ENCODE measurements at places on chromosomes 7 and 10. TPM values are rescaled to one million over a fixed set of nuclear protein-coding genes. Genes with fewer than 3 reads are reported as not detected.

DNA sequence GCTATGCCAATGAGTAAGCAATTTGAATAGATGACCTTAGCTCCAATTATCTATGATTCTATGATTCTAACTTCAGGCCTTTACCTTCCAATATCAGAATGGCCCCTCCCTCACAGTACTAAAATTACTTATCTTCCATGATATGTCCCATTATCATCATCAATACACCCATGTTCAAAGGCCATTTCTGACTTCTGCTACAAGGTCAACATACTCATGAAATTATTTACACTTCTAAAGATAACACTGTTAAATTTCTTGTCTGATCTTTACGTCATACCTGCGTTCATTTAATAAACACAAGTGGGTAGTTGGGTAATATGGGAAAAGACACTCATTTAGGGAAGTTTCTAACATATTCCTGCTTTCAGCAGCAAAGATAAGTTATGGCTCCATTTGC lies 21.2 kb downstream of the IMMP2L start:
- no peak for DNase-seq

DNA sequence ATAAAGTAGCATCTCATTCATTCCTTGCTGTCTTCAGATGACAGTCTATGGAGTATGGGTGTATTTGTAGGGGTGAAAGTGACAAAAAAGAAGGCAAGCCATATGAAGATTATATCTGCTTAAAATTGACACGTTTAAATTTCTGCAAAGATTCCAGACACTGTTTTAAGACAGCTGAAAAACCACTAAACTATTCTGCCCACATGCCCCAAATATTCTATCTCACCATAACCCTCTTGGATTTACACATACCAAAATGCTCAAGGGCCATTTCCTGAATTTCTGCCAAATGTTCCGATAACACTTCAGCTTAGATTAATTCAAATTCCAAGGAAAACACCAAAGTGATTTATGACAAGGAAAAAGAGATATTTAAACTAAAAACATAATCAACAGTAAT lies 99.9 kb upstream of the IL6 start:
- no peak for DNase-seq

DNA sequence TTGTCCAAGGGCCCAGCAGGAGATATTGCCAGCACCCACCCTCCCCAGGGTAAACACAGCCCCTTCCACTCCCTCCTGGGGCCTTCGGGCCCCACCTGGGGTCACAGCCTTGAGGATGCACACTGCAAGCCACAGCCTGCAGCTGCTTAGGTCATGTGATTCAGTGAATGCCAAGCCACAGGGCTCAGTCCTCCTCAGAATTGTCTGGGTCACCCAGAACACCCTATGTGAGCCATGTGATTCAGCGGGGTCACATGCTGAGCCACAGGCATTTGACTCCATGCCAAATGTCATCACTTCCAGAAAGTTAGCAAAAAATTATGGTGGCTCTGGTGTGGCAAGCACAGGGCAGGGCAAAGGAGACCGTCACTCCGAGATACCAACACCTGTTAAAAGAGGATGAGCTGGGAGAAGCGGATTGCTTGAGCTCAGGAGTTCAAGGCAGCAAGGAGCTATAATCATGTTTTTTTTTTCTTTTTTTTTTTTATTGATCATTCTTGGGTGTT lies 17.2 kb upstream of the PSAP start:
- peak; percentile 84 for DNase-seq

DNA sequence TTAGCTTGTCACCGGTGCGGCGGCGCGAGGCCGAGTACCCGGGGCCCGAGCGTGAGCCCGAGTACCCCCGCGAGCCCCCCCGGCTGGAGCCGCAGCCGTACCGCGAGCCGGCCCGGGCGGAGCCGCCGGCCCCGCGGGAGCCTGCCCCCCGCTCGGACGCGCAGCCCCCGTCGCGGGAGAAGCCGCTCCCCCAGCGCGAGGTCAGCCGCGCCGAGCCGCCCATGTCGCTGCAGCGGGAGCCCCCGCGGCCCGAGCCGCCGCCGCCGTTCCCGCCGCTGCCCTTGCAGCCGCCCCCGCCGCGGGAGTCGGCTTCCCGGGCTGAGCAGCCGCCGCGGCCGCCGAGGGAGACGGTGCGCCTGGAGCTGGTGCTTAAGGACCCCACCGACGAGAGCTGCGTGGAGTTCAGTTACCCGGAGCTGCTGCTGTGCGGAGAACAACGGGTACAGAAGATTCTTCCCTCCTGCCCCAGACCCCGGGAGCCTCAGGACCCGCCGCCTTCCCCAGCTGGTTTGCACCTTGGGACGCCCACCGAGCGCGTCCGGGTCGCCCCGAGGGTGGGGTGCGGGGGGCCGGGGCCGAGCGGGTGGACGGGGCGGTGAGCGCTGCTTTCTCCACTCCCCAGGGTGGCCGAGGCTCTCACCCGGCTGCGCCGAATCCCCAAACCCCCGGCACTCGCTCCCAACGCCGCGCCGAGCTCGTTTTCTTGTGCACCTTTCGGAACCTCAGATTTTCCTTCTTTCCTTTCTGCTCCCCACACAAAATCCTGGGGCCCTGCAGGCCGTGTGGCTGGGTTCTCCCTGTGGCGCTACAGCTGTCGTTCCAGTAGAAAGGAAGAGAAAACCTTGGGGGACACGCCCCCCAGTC lies 708 bp downstream of the UBN2 start:
- no peak for DNase-seq

Gene NPTX2
- 2.7 TPM for total RNA-seq

GRCh38 chr10:635088-635861 lies 54.2 kb downstream of the DIP2C start:
- no peak for DNase-seq

GRCh38 chr7:106864298-106865081 lies 592 bp upstream of the PIK3CG start:
- no peak for DNase-seq

Data from mucosa of gallbladder (tissue), 1 donor.